ENCODE measurements at places on chromosomes 12 and 14.

DNA sequence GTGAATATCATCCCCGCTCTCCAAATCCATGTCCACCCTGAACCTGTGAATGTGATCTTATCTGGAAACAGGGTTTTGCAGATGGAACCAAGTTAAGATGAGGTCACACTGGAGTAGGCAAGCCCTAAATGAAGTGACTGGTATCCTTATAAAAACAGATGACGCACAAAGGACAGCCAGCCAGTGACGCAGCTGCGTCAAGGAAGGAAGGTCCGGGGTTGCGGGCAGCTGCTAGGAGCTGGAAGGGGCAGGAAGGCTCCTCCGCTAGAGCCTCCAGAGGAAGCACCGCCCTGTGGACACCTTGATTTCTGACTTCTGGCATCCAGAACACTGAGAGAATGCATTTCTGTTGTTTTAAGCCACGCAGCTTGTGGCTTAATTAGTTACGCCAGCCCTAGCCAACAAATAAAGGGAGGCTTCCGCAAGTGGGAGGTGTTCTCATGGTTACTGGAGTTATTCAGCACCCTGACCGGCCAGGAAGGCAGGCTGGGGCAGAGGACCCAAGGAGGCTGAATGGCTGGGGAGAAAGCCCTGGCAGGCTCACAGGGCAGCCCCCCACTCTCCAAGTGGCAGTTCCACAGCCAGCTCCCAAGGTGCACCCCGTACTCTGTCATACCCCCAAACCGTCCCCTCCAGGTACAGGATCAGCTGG, 127.6 kb upstream of the NCOR2 start:
- no peak for DNase-seq

DNA sequence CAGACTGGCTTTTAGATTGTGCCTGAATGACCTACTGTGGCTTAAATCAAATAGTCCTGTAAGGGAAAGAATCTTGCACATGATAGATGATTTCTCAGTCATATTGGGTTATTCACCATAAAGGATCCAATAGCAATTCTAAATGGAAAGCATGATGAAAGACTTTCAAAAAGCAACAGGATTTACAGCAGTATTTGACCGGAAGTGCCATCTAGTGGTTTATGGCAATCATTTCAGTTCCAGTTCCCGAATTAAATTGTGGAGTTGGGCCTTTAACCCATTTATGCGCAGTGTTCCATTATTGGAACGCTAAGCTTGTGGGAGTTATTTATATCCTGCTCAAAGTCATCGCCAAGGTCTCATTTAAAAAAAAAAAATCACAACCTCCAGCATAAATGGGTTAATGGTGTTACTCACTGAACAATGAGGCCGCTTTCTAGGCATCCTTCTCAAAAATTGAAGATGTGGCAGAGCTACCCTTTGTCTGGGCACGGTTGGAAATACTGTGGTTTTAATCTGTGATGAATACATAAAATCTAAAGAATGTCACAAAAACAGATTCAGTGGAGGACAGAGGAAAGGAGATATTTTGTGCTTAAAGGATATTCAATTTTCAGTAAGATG, 60.8 kb upstream of the REP15 start:
- no peak for DNase-seq

- no peak for DNase-seq
These were observed 246.0 kb downstream of the ZFP36L1 start for GRCh38 chr14:68546839-68547238.

- DNase-seq = no peak
These were observed 878.1 kb downstream of the DIO2 start for GRCh38 chr14:79333198-79333546.

DNA sequence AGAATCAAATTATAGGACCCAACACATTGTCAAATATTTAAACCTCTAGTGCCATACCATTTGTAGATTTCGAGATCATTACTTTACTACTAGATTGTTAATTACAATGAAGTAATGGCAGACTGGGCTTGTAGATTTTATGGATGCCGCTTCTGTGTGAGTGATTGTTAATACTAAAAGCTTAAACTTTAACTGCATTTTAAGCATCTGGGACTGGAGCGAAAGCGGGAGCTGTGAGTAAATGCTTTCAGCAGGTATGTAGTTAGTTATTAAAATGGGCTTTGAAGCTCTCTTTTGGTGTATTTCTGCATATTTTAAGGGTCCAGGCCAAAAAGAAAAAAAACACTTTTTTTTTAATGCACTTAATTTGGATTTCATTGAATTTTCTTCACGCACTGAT, 519.3 kb downstream of the MED13L start:
- no peak for DNase-seq

DNA sequence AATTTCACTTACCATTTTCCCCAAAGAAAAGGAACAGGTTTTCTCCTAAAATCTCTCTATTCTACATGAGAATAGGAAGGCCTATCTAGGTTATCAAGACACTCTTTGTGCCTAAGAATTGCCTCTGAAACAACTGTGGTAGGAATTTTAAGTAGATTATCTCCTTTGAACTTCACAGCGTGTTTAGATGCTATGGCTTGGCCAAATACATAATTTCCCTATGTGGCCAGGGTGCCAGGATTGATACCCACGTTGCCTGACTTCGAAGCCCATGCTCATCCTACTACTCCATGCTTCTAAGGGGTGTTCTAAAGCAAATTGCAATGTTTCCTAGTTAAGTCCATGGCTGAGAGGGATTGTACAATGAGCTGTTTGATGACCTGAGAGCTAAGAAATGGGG, 241.5 kb upstream of the FBXO33 start:
- DNase-seq = no peak

GRCh38 chr14:70188322-70188658, 461 bp downstream of the SLC8A3 start:
- DNase-seq = no peak

GRCh38 chr14:105171004-105171673, 2.6 kb upstream of the JAG2 start:
- no peak for DNase-seq

DNA sequence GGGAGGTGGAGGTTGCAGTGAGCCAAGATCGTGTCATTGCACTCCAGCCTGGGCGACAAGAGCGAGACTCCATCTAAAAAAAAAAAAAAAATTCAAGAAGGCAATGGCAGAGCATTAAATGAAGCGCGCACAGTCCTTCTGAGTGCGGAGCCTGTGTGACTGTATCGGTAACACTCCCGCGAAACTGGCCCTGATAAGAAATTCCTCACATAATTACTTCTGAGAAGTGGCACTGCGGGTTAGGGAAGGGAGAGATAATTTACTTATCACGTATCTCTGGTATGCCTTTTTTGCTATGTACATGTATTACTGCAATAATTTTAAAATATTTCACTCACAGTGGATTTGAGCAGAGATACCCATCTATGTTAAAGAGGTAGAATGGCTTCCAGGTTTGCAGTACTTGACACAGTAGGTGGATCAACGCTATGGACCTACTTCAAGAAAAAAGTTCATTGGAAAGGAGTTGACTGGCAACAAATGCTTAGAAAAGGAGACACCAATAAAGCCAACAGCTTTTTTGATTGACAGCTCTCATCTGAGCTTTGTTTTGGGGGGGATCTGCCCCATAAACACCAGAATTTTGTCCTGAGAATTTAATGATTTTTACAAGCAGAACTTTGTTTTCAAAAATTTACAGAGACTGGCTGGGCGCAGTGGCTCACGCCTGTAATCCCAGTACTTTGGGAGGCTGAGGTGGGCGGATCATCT, 29.2 kb upstream of the SPTLC2 start:
- DNase-seq = no peak

GRCh38 chr12:131628766-131629448, 82.0 kb upstream of the SFSWAP start:
- DNase-seq = no peak

- no peak for DNase-seq
These were observed 2.3 kb downstream of the LAG3 start for GRCh38 chr12:6774499-6775062.

DNA sequence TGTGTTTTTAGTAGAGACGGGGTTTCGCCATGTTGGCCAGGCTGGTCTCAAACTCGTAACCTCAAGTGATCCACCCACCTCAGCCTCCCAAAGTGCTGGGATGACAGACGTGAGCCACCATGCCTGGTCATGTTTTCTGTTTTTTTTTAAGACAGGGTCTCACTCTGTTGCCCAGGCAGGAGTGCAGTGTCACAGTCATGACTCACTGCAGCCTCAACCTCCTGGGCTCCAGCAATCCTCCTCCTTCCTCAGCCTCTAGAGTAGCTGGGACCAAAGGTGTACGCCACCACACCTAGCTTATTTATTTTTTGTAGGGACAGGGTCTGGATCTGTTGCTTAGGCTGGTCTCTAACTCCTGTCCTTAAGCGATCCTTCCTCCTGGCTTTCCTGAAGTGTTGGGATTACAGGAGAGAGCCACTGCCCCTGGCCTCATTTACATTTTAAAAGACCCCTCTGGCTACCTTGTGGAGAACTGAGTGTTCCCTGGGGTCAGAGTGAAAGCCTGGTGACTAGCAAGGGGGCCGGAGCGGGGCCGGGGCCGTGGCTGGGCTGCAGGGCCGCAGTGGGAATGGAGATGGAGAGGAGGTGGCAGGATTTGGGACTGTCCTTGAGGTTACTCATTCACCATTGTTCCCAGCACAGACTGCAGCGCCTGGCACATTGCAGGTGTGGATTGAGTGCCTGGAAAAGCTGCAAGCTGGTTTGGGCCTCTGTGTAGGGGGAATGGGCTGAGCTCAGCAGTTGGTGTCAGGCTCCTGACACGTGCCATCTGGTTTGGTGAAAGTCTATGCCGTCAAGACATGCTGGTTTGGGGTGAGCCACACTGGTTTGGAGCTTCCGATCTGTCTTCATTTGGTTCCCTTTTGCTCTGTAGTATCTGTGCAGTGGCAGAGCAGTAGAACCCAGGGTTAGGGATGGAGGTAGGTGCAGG, 18.1 kb downstream of the KMT5A start:
- DNase-seq = no peak

DNA sequence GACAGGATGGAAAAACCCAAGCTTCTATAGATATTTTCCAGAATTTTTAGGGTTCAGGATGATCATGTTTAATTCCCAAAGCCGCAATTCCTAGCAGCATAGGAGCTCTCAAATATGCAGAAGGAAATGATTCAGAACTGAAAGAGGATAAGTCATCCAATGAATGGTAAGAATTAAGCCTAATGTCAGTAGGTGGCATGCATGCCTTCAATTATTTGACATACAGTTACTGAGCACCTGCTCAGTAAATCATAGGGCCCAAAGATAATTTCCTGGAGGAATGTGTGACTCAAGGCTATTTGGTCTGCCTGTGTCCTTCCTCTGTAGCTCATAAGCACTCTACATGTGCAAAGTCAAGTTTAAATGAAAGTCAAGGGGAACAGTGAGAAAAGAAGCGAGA, 116.8 kb upstream of the SLC38A4 start:
- no peak for DNase-seq

DNA sequence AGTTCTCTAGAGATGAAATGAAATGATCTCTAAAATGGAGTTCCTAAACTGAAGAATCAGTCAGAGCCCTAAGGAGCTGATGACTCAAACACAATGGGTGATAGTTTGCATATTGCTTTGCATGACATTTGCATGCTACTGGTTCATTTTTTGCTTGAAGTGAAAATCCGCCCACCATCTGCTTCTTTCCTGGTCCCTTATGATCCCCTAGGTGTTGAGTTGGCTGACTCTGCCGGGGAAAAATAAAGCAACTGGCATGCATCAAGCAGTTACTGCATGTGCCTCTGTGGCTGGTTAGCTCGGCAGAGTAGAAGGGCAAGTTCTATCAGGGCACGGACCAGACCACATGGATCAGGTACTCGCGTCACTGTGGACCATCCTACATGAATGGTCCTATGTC, 151.1 kb downstream of the PPM1H start:
- DNase-seq = peak; percentile 80

GRCh38 chr14:92513966-92514843, 624 bp downstream of the RIN3 start:
- no peak for DNase-seq

DNA sequence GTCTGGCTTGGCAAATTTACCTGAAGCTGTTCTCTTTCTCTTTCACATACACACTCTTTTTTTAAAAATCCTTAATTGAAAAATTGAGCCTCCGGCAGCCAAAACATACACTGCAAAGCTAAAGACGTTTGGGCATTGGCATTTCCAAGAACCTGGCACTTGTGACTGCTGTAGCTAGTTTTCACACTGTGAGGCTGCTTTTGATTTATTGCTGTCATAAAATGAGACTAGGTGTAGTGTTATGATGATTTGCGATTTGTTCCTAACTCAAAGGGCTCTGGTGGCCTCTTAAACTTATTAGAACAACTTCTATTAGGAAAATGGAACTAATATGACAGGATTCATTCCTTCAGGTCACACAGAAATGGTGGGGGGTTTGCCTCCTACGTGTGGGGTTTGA, 377.1 kb upstream of the FAR2 start:
- no peak for DNase-seq

DNA sequence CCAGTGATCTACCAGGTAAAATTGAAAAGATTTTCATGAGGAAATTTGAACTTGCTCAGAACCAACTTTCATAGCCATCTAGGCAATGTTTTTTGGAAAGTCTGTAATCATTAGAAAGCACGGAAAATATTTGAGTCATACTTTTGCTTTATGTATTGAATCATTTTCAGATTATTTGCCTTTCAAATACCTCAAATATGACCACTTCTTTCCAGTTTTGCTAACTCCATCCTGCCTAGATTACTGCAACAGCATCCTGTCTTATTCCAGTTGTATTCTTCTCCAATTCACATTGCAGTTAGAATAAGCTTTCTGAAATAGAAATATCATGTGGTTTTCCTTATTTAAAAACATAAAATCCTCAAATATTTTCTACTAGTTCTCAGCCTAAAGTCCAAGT, 239.8 kb upstream of the FAR2 start:
- no peak for DNase-seq

DNA sequence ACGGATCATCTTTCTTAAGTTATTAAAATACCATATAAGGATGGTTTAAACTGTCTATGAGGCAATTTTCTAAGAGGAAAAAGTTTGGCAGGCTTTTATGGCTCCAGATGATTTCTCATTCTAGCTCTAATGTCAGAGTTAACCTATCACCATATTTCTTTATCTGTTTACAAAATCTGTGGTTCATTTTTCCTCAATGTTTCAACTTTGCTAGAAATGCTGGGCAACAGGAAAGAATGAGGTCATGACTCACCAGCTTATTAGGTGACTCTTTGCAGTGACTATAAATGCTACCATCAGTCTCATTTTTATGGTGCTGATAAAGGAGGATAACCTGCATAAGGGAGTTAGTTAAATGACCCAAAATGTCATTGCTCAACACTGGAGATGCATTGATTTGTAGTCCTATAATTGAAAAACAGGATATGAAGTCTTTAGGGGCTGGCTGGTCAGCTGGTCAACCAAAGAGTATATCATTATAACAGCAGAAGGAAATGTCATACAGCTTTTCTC, 45.3 kb upstream of the RAP1B start:
- no peak for DNase-seq

DNA sequence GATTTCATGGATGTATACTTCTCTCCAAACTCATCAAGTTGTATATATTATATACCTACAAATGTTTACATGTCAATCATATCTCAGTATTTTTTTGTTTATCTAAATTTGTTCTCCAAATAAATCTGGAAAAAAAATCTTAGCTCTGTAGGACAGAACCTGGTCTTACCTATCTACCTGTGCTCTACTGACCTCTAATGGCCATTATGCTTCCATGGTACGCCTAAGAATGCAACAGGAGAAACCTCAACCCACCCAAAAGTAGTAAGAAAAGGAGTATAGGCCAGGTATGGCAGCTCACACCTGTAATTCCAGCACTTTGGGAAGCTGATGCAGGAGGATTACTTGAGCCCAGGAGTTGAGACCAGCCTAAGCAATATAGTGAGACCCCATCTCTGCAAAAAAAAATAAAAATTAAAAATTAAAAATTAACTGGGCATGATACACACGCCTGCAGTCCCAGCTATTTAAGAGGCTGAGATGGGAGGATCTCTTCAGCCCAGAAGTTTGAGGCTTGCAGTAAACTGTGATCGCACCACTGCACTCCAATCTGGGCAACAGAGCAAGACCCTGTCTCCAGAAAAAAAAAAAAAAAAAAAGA, 8.7 kb downstream of the OR11H4 start:
- no peak for DNase-seq

All from cerebellar nuclear complex (tissue), 1 donor.